ENCODE measurements at places on chromosomes 7 and 10.

DNA sequence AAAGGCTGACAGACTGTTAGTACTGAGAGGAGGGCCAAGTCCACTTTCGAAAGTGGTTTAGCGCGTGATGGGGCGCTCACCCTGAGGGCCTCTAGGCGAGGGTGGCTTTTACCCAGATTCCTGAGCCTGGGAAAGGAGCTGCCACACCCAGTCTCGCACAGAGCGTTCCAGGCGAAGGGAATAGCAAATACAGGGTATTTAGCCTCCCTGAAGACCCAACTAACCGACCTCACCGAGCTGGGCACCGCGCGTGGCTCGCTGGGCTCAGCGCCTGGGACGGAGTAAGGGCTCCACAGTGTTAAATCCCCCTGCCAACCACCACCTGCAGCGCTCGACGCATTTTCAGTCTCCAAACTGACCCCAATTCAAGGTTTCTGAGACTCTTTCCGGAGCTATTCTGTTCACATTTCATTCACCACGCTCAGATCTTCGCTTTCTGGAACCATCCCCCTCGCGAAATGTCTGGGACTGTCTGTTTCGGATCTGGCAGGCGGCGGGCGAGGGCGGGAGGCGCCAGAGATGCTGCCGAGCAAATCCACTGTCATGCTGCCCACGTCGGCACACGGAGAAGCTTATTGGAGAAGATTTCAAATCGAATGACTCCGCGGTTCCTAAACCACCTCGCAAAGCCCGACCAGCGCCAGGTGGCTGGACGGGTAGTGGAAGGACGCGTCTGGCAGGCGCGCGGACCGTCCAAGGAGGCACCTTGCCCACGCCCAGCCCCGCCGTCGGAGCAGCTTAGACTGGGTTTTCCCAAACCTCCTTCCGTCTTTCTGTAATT is 1.4 kb upstream of the OSBPL3 start:
- peak; percentile 56 for DNase-seq

GRCh38 chr7:8582728-8583127 is 149.3 kb downstream of the NXPH1 start:
- no peak for DNase-seq

- no peak for DNase-seq
Observed at GRCh38 chr10:72123616-72124015, 35.3 kb upstream of the SPOCK2 start.

- peak; percentile 3 for DNase-seq
Observed at GRCh38 chr10:86182595-86182994, 184.0 kb downstream of the GRID1 start.

- no peak for DNase-seq
Observed at GRCh38 chr10:63723320-63723719, 202.1 kb downstream of the REEP3 start.

DNA sequence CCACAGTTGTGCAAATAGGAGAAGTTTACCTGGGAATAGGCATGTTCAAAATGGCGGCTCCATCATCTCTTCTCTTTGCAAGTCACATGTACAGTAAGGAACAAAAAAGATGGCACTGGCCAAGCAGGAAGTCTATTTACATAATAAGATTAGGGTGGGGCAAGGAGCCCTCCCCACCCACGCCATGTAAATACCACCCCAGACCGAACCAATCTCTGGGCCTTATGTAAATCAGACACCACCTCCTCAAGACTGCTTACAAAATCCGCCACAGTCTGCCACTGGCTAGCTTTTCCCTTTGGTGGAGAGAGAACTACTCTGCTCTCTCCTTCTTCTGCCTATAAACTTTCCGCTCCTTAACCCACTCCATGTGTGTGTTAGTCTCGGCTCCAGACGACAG is 1496.3 kb downstream of the REEP3 start:
- DNase-seq = no peak

GRCh38 chr7:1024876-1025742 is 19.2 kb upstream of the GPR146 start:
- DNase-seq = no peak

DNA sequence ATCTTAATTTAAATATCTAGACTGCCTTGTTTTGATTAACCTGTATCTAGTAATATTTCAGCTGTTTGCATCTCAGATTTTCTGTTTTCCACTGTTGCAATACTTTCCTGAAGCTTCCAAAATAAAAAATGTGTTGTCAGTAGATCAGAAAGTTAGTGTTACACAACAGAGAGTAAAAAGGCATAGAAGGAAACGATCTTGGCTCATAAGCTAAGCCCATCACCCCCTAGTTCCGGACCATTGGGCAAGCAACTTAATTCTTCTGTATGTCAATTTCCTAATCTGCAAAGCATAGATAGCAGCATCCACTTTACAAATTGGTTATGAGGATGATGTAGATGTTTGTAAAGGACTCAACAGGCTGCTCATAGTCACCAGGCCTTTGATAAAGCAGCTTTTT is 4.4 kb downstream of the PON3 start:
- no peak for DNase-seq

DNA sequence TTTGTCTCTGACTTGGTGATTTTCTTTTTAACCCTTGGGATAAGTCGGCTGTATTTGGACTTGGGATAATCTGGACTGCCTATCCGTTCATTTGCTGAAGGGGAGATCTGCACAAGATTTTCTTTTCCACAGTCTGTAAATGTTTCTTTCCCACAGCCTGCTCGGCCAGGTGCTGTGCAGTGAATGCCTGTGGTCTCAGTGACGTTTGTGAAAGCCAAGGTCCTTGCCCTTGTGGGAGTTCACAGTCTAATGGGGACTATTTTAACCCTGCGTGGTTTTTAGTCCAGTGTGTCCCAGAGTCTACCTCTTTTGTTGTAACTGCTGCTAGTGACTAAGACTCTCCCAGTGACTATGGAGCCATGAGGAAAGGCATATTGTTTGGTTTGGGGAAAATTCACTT is 8.9 kb downstream of the PNLIP start:
- DNase-seq = no peak

GRCh38 chr7:50956522-50957155 is 173.9 kb upstream of the GRB10 start:
- no peak for DNase-seq

All from activated CD4-positive, CD25-positive, alpha-beta regulatory T cell treated with anti-CD3 and anti-CD28 coated beads, Interleukin-2, amount 50 U/mL, for 72 hours (primary cell).